ENCODE measurements at places on chromosomes 7 and 10. TPM values are rescaled to one million over a fixed set of nuclear protein-coding genes. Genes with fewer than 3 reads are reported as not detected.
A peak's percentile ranks its signal among the peaks of the same experiment; 100 is the strongest.

Gene HABP2
- polyA plus RNA-seq = 0.15 TPM

DNA sequence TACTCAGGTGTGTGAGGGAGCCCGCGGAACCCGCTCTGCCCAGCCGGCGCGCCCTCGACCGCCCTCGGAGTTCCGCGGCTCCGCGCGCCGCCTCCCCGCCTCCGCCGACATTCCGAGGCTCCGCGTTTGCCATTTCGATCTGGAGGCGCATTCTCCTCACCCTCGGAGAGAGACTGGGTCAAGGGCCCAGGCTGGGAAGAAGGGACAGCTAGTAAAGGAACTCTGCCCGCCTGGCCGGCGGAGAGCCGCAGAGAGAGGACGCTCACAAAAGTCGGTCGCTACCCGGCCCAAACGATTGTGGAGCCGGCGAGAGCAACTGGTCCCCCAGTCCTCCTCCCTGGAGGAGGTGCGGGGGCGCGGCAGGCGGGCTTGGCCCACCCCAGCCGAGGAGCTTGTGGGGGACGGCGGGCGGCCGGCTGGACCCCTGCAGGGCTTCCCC, 74.5 kb upstream of the LEP start:
- no peak for DNase-seq

- no peak for DNase-seq
These were observed 609.7 kb downstream of the TNS3 start for GRCh38 chr7:46972205-46972604.

GRCh38 chr7:151752816-151753595, 123.9 kb downstream of the PRKAG2 start:
- no peak for DNase-seq

DNA sequence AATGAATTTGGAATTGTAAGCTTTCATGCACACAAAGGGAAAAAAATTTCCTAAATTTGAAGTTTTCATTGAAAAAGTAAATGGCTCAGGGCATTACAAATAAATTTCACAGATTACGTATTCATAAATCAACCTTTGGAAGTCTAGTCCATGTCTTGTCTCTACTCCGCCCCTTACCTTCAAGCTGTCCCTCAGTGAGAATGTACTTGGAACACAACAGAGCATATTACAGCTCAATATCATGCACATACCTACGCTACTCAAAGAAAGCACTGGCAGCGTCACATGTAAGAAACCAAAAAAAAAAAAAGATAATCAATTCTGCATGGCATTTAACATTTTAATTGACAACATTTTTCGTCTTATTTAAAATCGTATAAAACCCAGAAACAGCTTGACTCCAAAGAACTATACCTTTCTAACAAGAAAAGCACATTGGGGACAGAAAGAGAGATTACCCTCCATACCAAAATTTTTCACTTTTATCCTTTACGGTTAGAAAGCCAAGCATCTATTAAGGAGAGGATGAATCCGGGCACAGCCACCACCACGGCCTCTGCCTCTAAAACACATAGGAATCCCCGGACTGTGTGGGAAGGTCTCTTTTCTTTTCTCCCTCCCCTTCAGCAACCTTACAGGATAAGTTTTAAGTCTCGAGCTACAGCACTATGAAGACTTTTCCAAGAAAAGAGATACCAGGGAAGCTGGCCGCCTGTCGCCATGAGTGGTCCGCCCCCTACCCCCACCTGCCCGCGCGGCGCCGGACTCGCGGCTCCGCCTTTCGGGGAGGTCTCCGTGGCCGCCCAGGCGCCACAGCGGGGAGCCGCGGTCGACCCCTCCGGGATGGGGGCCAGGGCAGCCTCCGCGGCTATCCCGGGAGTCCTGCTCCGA, 1.1 kb downstream of the JMJD1C start:
- DNase-seq = peak; percentile 59

- DNase-seq = no peak
These were observed 53.3 kb upstream of the DNAJB12 start for GRCh38 chr10:72407927-72408600.

DNA sequence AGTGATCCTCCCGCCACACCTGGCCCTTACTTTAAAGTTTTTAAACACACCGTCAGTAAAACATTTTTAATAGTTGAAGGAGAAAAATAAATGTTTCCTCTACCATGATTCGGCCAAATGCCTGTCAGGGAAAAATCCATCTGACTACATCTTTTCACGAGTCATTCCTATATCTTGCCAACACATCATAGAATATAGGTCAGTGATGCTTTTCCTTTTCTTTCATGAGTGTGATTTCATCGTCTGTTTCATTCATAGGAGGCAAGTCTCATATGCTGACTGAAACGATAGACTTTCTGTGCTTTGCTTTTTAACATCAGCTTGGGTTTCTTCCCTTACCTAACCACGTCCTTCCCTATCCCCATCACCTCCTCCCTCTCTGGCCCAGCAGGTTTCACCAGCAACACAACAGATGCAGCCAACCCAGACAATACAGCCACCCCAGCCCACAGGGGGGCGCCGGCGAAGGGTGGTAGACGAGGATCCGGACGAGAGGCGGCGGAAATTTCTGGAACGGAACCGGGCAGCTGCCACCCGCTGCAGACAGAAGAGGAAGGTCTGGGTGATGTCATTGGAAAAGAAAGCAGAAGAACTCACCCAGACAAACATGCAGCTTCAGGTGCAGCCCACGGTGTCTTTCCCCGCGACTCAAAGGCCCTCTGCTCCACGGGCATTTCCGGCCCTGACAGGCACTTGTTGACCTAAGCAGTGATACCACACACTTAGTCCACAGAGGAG, 149.2 kb downstream of the TRIL start:
- DNase-seq = no peak

Measured in right lung (tissue), 10 donors.